Heart left ventricle (tissue), 16 donors: ENCODE measurements at places on chromosomes 2 and 18. TPM values are rescaled to one million over a fixed set of nuclear protein-coding genes. Genes with fewer than 3 reads are reported as not detected.

- peak; percentile 80 for DNase-seq
Observed at GRCh38 chr18:37393945-37394609, 171.5 kb downstream of the CELF4 start.

DNA sequence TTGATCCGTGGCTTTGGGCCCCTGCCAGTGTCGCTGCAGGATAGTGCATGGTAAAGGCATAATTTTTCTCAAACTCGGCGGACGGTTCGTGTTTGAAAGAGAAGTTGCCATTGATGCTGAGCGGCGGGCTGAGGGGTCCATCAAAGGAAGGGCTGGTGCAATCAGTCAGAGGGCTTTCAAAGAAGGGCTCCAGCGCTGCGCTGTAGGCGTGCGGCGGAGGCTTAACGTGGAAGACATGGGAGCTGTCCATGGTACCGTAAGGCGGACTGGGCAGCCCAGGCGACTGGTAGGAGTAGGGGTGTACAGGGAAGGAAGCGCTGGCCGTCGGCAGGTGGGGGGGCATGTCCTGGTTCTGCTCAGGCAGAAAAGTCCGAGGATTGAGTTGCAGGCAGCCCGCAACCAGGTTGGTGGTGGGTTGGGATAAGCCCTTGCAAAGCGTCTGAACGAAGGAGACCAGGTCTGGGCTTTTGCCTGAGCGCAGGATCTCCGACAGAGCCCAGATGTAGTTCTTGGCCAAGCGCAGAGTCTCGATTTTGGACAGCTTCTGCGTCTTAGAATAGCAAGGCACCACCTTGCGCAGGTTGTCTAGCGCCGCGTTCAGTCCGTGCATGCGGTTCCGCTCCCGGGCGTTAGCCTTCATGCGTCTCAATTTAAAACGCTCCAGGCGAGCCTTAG is 2.3 kb downstream of the NEUROD1 start:
- peak; percentile 68 for DNase-seq

DNA sequence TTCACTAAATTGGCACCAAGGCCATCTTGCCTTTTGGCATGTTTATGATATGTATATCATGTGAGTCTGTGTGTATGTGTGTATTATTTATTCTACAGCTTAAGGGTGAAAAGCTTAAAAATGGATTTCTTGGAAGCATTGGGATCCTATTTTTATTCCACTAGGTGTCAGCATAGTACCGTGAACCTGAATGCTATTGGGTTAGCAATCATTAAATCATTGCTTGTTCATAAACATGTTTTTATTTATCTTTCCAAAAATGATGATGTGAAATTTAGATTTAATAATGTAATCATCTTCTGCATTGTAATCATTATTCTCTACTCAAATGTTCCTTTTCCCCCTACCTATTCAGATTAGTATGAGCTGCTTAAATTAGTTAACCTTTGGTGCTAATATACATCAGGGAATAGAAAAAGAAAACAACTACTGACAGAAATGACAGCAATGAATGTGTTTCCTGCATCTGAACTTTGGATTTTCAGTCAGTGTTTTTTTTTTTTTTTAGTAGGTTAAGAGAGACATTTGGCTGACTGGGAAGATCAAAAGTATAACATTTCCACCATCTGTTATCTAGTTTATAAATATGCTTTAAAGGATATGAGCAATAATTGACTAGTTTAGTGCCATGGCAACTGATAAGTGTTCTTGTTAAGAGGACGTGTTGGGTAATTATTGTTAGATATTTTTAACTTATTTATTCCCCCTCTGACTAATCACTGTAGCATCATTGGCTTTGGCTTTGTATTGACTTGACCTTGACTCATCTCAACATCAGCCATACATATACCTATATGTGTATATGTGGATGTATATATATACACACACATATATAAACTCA is 14.1 kb upstream of the ZSWIM2 start:
- DNase-seq = no peak

The HOXD10 gene
- total RNA-seq = not detected

DNA sequence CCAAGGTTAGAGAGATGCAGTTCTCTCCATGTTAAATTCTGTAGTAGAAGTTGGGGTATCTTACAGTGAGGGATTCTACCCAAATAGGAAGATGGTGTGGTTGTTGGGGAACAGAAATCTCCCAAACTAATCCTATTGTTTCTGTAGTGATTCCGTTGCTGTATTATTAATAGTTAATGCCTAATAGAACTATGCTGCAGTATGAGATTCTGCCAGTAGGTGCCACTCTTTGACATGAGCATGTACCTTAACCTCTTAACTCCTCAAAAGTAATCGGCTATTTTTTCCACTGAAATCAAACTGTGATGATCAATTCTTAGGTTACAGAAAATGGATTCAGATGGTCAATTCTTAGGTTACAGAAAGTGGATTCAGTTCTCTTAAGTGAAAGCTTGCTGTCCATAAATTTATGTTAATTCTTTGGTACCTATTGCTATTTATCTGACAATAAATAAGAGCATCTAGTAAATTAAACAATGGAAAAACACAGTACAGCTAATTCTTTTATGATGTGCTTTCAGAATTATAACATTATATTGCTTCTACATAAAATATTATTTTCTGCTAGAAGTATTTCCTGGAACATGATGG is 97.9 kb upstream of the DLX2 start:
- DNase-seq = no peak

GRCh38 chr2:234761910-234762309 is 189.9 kb upstream of the SH3BP4 start:
- DNase-seq = no peak

DNA sequence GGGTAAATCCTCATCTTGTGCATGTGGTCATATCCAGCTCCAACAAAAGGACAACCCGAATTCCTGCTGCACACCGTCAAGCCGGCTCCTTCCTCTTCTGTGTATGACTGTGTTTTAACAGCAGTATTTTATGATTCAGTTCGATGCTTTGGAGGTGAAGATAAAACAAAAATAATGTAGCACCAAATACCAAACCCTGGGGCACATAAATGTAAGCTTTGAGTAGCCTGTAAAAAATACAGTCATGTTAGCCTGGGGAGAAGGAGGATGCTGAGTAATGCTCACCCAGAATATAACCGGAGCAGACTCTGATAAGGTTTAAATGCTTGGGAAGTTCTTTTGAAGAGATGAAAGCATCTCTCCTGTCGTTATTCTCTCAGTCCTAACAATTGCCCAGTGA is 225.0 kb downstream of the SUCLG1 start:
- no peak for DNase-seq

GRCh38 chr2:67879586-67880290 is 183.1 kb downstream of the C1D start:
- no peak for DNase-seq

DNA sequence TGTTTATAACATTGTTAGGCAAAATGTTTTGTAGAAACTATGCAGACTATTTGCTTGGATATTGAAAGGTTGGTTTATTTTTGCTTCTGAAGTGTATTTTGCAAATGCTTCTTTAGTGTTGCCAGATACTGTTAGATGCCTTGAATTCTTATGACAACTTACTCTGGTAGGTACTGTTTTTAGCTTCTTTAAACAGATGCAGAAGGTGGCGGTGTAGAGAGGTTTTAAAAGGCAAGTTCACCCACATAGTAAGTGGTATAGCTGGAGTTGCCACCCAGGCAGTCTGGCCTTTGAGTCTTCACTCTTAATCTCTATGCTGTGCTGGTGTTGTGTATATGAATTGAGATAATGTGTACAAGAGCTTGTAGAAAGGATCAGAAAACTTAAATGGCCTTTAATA is 3.6 kb downstream of the PCYOX1 start:
- no peak for DNase-seq

The LINC00305 gene
- not detected for total RNA-seq

- DNase-seq = no peak
Observed at GRCh38 chr2:28407131-28407975, 14.7 kb downstream of the FOSL2 start.

The VWA3B gene
- 0.61 TPM for total RNA-seq

DNA sequence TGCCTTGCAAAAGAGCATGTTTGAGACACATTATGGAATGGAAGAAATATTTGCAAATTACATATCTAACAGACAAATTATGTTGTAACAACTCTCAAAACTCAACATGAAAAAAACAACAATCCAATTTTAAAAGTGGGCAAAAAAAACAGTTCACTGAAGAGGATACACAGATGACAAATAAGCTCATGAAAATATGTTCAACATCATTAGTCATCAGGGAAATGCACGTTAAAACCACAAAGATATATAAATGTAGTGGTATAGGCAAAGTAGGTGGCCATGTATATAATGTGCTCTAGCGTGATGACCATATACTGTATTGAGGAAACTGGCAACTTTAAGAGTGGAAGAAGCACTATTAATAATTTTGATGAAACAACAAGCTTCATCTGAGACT is 220.1 kb downstream of the IRS1 start:
- no peak for DNase-seq

- DNase-seq = no peak
Observed at GRCh38 chr2:72117718-72118117, 29.9 kb downstream of the CYP26B1 start.

DNA sequence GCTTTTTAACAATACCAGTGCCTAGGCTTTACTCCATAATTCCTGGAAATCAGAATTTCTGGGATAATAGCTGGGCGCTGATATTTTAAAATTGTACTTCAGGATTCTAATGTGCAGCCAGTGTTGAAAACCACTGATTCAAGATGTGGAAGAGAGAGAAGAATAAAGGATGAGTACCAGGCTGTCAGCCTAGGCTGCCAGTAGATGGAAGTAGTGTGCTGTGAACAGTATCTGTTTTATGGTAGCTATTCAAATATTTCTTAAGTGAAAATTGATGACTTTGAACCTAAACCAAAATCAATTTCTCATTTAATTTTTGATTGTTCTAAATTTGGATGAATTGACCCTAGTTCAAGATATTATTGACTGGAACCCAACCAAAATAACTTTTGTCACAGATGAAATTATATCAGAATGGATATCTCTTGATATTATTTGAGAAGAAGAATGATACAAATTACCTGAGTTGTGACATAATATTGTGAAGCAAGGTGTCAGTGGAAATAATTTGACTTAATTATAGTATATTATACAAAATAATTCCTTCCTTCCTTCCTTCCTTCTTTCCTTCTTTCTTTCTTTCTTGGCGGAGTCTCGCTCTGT is 88.0 kb downstream of the COMMD1 start:
- DNase-seq = no peak

The PIEZO2 gene
- total RNA-seq = 0.20 TPM

The LBH gene
- total RNA-seq = 158 TPM

The NT5DC4 gene
- total RNA-seq = 0.16 TPM

- no peak for DNase-seq
Observed at GRCh38 chr2:71562518-71562917, 109.2 kb downstream of the DYSF start.

DNA sequence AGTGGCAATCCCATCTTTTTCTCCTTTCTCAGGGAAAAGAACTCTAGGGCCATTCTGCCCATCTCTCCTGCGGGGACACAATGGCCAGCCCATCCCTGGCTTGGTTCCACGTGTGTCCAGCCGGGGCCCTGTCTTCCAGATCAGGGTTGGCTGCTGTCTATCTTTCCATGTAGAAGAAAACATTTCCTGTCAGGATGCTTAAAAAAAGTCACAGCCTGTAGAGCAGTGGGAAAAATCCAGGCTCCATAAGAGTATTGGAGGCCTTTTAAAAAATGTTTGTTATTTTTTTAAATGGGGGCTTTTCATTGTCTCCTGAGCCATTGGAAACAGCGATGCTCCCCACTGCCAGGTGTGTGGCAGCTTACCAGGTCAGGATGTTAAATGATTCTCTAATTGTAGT is 105.6 kb downstream of the TGFA start:
- no peak for DNase-seq

The ANKRD62 gene
- not detected for total RNA-seq

The EMILIN1 gene
- 12.5 TPM for total RNA-seq

- no peak for DNase-seq
Observed at GRCh38 chr2:11366326-11366741, 21.9 kb upstream of the ROCK2 start.

- DNase-seq = no peak
Observed at GRCh38 chr2:230775737-230776136, 63.1 kb downstream of the CAB39 start.

The IGFBP5 gene
- total RNA-seq = 239 TPM

GRCh38 chr2:226118471-226119429 is 680.9 kb downstream of the IRS1 start:
- DNase-seq = no peak

DNA sequence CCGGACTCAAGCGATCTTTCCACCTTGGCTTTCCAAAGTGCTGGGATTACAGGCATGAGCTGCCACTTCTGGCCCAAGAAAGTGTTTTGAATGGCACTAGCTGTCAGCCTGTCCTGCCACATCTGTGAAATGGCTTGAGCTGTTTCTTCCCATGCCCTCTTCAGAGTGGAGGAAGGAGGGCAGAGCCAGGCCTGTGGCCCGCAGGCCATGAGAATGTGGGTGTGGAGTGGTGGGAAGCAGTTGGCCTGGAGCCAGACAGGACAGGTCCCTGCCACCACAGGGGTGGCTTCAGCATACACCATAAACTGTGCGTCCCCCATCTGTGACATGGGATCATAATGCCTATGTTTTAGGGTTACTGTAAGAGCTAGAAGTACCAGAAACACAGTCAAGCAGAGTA is 6.5 kb downstream of the SLC66A3 start:
- DNase-seq = no peak

- DNase-seq = no peak
Observed at GRCh38 chr2:122575076-122575475, 819.6 kb downstream of the TSN start.

The ALLC gene
- not detected for total RNA-seq

The PLEKHH2 gene
- total RNA-seq = 3.2 TPM
